ENCODE measurements at places on chromosomes 13 and 19. TPM values are rescaled to one million over a fixed set of nuclear protein-coding genes. Genes with fewer than 3 reads are reported as not detected.

SPACA4 gene
- not detected for total RNA-seq

C19orf18 gene
- 0.83 TPM for total RNA-seq

TPP2 gene
- total RNA-seq = 32.7 TPM

EXOC3L2 gene
- total RNA-seq = 2.2 TPM

CYP2F1 gene
- total RNA-seq = not detected

NAPSA gene
- 1.3 TPM for total RNA-seq

LPAR2 gene
- total RNA-seq = 0.83 TPM

OR7D2 gene
- not detected for total RNA-seq

DNA sequence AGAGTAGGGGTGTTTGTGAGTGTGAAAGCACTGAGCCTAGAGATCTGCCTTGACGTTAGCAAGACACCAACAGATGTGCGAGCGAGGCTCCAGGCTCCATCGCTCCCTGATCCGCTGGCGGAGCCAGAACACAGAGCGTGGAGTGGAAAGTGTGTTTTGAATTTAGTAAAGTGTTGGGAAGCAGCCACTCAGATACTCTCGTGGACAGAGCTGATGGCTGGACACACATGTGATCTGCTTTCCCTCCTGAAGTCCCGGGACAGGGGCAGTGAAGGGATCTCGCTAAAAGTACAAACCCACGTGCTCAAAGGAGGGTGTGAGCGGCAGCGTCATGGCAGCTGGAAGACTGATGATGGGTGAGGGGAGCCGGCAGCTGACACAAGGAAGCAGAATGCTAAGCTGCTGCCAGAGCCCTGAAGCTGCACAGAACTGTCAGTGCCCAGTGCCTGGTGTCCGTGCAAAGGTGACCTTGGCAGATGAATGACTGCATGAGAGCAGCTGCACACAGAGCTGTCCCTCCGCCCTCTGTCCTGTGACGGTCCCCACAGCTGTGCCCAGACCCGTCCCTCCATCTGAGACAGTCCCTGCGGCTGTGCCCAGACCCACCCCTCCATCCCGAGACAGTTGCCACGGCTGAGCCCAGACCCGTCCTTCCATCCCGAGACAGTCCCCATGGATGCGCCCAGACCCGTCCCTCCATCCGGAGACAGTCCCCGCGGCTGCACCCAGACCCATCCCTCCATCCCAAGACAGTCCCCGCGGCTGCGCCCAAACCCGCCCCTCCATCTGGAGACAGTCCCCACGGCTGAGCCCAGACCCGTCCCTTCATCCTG, 29.6 kb upstream of the TMEM255B start:
- H3K4me3 ChIP-seq = no peak overlapping the region
- no peak overlapping the region for H3K27ac ChIP-seq
- DNase-seq = no peak
- no peaks in the 10 kb centered on the region for H3K36me3 ChIP-seq

DNA sequence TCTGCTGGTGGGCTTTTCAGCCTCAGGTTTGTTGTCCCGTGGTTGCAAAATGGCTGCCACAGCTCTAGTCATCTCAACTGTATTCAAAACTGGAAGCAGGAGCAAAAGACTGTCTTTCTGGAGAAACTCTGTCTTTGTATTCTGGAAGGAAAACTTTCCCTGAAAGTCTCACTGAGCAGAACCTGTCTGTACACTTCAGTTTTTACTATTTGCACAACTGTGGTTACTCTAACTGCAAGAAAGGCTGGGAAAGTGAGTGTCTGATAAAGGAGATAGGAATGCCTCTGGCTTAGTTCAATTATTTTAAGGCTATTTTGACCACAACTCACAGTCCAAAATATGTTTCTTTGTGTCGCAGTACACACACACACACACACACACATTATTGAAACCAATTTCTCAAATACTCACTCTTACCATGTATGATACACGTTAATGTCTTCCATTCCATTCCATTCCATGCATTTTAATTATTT, 49.7 kb upstream of the EHD2 start:
- peak overlapping the region; percentile 93 for H3K27ac ChIP-seq
- peak overlapping the region; percentile 32 for H3K4me3 ChIP-seq
- DNase-seq = no peak
- H3K36me3 ChIP-seq = no peaks in the 10 kb centered on the region

- no peak overlapping the region for H3K4me3 ChIP-seq
- peaks cover 15% of the 10 kb centered on the region for H3K4me1 ChIP-seq
- no peak for DNase-seq
- H3K36me3 ChIP-seq = no peaks in the 10 kb centered on the region
- no peaks in the 10 kb centered on the region for H3K27me3 ChIP-seq
Measured at GRCh38 chr19:1322198-1322981, 36.7 kb downstream of the EFNA2 start.

- no peaks in the 10 kb centered on the region for H3K27me3 ChIP-seq
- no peaks in the 10 kb centered on the region for H3K36me3 ChIP-seq
- peak overlapping the region; percentile 97 for H3K27ac ChIP-seq
- no peak overlapping the region for H3K4me3 ChIP-seq
Measured at GRCh38 chr19:46295401-46296201, 1.2 kb upstream of the HIF3A start.

DNA sequence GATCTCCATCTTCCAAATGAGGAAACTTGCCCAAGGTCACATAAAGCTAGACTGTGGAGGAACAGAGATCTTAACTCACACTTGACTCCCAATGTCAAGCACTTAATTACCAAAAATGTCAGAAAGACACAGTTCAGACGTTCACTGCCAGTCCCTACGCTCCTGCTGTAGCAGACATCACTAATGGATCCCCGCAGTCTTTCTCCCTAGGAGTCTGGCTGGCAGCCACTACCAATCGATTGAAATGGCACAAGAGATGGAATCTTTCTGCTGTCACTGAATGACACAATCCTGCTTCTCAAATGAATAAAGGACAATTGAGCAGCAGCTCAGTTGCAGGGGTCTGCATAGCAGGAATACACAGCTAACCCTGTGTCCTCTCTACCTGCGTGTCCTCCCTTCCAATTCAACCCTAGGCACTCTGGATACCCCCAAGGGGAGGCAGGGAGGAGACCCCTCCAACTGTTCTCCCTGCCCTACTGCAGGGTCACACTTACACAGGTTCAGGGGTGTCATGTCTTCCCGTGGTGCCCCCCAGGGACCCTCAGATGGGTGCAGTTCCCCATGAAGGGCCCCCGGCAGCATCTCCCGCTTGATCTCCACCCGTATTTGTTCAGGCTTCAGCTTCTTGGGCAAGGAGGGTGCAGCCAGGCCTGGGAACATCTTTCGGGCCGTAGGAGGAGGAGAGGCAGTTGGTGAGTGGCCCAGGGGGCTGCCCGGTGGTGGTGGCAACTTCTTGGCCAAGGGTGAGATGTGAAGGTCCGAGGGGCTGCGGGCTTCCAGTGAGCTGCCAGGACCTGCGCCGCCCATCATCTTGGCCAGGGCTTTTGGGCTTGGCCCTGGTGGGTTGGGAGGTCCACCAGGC, 7.9 kb upstream of the AKAP8L start:
- H3K36me3 ChIP-seq = peaks cover 50% of the 10 kb centered on the region
- H3K27ac ChIP-seq = no peak overlapping the region
- peaks cover 27% of the 10 kb centered on the region for H3K4me1 ChIP-seq
- H3K27me3 ChIP-seq = no peaks in the 10 kb centered on the region

DNA sequence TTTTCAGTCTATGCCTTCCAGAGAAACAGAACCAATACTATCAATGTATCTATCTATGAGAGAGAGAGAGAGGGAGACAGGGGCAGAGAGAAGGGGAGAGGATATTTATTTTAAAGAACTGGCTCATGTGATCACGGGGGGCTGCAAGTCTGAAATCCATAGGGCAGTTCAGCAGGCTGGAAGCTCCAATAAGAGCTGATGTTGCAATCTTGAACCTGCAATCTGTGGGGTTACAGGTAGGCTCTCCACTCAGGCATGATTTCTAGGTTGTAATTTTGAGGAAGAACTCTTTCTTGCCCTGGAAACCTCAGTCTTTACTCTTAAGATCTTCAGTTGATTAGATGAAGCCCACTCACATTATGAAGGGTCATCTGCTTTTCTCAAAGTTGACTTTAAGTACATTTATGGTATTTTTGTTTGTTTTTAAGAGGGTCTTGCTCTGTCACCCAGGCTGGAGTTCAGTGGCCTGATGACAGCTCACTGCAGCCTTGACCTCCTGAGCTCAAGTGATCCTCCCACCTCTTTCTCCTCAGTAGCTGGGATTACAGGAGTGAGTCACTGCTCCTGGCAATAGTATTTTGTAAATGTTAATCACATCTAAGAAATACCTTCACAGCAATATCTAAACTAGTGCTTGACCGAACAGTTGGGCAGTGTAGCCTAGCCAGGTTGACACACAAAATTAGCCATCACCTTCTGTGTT, 376.4 kb downstream of the FGF9 start:
- H3K4me3 ChIP-seq = no peak overlapping the region
- no peaks in the 10 kb centered on the region for H3K27me3 ChIP-seq
- H3K36me3 ChIP-seq = no peaks in the 10 kb centered on the region
- no peak overlapping the region for H3K27ac ChIP-seq
- H3K4me1 ChIP-seq = no peaks in the 10 kb centered on the region

DNA sequence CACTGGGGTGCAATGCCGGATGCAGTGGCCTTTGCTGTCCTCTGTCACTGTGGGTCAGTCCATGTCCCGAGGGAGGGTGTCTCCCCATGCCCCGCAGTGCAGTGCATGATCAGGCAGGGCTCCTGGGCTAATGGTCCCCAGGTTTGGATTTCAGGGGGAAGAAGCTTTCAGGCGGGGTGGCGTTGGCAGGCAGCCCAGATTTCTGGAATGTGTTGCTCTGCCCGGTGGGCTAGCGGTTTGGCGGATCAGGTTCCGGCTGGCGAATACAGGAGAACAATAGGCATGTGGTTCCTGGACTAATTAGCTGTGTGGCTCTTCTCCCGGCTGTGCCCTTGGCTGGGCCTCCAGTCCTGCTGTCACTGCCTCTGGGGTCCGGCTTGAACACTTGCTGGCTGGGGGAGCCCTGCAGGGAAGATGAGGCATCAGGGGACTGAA, 141.3 kb downstream of the FGF9 start:
- no peaks in the 10 kb centered on the region for H3K4me1 ChIP-seq
- H3K27ac ChIP-seq = no peak overlapping the region
- H3K27me3 ChIP-seq = no peaks in the 10 kb centered on the region
- no peaks in the 10 kb centered on the region for H3K36me3 ChIP-seq

GRCh38 chr13:23626700-23627099, 56.5 kb downstream of the TNFRSF19 start:
- H3K27ac ChIP-seq = peak overlapping the region; percentile 17
- H3K4me3 ChIP-seq = no peak overlapping the region
- no peak for DNase-seq

- no peak overlapping the region for H3K4me3 ChIP-seq
- no peaks in the 10 kb centered on the region for H3K27me3 ChIP-seq
- H3K4me1 ChIP-seq = no peaks in the 10 kb centered on the region
- no peak overlapping the region for H3K27ac ChIP-seq
- H3K36me3 ChIP-seq = no peaks in the 10 kb centered on the region
- DNase-seq = no peak
Measured at GRCh38 chr19:47885067-47885463, 1.1 kb downstream of the SULT2A1 start.

DNA sequence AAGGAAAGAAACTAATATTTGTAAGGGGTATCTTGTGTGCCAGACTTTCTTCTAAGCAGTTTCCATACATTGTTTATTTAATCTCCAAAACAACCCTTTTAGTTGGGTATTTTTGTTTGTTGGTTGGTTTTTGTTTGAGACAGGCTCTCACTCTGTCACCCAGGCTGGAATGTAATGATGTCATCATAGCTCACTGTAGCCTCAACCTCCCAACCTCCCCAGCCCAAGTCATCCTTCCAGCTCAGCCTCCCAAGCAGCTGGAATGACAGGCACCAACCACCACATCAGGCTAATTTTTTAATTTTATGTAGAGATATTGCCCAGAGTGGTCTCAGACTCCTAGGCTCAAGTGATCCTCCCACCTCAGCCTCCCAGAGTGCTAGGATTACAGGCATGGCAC, 41.2 kb upstream of the LSM14A start:
- no peaks in the 10 kb centered on the region for H3K36me3 ChIP-seq
- H3K27ac ChIP-seq = no peak overlapping the region
- H3K4me3 ChIP-seq = no peak overlapping the region
- no peaks in the 10 kb centered on the region for H3K27me3 ChIP-seq

GRCh38 chr19:35284153-35285094, 2.1 kb downstream of the HAMP start:
- no peak overlapping the region for H3K4me3 ChIP-seq
- peaks cover 11% of the 10 kb centered on the region for H3K4me1 ChIP-seq
- H3K27me3 ChIP-seq = no peaks in the 10 kb centered on the region

- no peaks in the 10 kb centered on the region for H3K36me3 ChIP-seq
- H3K27me3 ChIP-seq = no peaks in the 10 kb centered on the region
- peak overlapping the region; percentile 68 for H3K27ac ChIP-seq
Measured at GRCh38 chr13:77696879-77697216, 639 bp upstream of the SLAIN1 start.

- no peak for DNase-seq
- no peak overlapping the region for H3K27ac ChIP-seq
- H3K4me3 ChIP-seq = no peak overlapping the region
Measured at GRCh38 chr13:68026077-68026476, 795.9 kb upstream of the PCDH9 start.

GRCh38 chr19:38030686-38031422, 123.8 kb downstream of the SIPA1L3 start:
- no peak overlapping the region for H3K27ac ChIP-seq
- no peaks in the 10 kb centered on the region for H3K27me3 ChIP-seq
- H3K4me3 ChIP-seq = no peak overlapping the region

- peaks cover 12% of the 10 kb centered on the region for H3K4me1 ChIP-seq
- peak overlapping the region; percentile 94 for H3K27ac ChIP-seq
- DNase-seq = no peak
- no peaks in the 10 kb centered on the region for H3K27me3 ChIP-seq
Measured at GRCh38 chr19:27794494-27795042, 1418.4 kb downstream of the UQCRFS1 start.

DNA sequence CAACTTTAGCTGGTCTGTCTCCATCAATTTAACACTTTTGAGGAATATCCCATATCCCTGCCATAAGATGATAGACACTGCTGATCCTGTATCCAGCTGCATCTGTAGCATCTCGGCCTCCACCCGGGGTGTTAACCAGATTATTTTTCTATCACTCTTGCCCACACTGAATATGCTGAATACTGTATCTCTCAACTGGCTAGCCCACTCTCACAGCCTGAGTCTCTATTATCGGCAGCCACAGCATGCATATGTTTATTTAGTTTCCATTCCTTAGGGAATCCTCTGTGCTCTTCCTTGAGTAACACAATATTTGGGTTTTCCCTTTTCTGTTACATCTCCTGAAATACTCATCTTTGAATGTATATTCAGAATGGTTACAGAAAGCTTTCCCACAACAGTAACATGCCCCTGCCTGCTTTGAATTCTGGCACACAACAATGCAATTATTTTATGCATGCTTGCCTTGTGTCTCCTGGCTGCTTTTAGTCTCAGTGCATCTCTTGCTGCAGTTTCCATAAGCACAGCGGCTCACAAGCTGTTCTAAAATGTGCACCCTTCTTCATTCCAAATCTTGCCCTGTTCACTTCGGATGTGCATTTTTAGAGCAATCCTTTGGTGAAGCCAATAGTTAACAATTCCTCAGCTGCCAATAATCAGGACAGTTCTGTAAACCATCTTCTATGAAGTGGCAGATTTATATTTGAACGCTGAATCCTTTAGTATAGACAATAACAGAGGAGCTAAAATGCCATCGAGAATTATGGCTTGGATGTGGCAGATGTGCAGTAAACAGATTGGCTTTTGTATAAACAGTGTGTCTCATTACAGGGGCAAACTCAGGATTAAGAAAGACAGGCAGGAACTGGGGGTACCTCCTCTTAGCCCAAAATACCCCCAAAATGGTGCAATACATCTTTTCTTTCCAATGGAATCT, 261.9 kb upstream of the SOX21 start:
- no peak overlapping the region for H3K4me3 ChIP-seq
- H3K27me3 ChIP-seq = no peaks in the 10 kb centered on the region
- no peak overlapping the region for H3K27ac ChIP-seq
- H3K36me3 ChIP-seq = no peaks in the 10 kb centered on the region
- no peak for DNase-seq
- no peaks in the 10 kb centered on the region for H3K4me1 ChIP-seq

Data from esophagus muscularis mucosa (tissue), 4 donors.